ENCODE measurements at places on chromosomes 4 and X.

DNA sequence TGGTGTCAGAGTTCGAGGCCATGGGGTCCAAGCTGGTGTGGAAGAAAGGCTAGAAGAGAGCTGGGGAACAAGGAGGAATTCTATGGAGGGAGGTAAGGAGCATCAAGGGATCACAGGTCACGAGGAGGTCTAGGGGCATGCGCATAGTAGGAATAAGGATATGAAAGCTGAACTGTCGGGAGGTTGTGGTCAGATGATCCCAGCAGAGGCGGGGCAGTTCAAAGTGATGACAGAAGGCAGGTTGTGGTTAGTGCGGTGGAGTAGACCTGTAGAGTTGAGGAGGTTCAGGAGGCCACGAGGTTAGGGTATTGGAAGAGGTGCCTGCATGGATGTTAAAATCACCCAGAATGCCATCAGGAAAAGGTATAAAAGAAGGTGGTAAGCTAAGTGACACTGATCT lies 156.3 kb downstream of the TMEM164 start:
- DNase-seq = no peak

DNA sequence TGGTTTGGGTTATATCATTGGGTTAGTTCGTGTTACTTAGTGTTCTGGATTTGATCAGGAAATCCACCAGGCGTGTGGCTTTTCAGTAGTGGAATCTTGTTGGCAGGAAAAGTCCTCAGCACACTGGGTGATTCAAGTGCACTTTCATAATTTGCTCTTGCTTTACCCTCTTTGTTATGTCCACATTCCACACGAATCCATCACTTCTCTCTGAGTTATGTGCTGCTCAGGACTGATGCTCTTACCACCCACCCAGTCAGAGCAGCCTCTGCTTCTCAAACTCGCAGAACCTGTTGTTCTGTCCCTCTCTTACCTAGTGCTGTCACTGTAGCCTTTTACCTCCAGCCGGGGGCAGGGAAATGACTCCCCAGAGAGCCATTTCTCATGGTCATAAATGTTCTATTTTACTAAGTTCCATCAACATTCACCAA lies 37.2 kb upstream of the SCRG1 start:
- DNase-seq = no peak

GRCh38 chr4:169665046-169665737 lies 44.8 kb downstream of the CLCN3 start:
- DNase-seq = no peak

GRCh38 chr4:113116414-113117357 lies 67.2 kb downstream of the ANK2 start:
- no peak for DNase-seq

GRCh38 chr4:167524091-167524490 lies 289.8 kb upstream of the SPOCK3 start:
- no peak for DNase-seq

DNA sequence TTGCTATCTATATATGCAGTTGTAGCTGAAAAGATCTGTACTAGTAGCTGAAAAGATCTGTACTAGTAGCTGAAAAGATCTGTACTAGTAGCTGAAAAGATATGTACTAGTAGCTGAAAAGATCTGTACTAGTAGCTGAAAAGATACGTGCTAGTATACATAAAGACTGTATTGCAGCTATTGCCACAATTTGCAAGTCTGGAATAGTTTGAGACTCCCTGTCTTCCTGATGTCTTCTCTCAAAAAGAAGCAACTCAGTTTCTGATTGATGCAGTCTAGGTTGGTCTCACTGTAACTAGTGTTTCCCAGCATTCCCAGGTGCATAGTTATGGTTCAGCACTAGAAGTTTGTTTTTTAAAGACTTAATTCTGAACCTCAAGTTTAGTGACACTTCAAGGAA lies 15.0 kb downstream of the SLAIN2 start:
- DNase-seq = no peak

GRCh38 chr4:72418458-72418857 lies 150.6 kb downstream of the ADAMTS3 start:
- no peak for DNase-seq
